Mesothelial cell of epicardium (in vitro differentiated cells): ENCODE measurements at places on chromosomes 5 and 9.
A peak's percentile ranks its signal among the peaks of the same experiment; 100 is the strongest.

GRCh38 chr5:75622564-75622963 lies 11.3 kb downstream of the ANKDD1B start:
- DNase-seq: no peak

DNA sequence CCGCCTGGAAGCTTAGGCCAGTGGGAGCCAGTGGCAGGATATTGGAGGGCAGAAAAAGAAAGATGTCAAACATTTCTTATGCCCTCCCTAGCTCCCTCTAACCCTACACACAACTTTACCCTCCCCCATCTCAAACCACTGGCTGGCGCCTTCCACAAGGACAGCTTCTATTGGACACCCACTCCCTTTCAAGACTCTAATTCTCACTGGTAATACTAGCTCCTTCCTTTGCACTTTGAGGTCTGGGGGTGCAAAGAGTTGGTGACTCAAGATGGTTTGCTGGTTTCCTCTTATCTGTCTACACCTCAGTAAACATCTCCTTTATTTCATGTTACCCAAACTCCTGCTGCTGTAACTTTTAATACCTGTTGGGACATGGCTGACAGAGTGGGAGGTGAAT lies 11.6 kb upstream of the ITGA1 start:
- DNase-seq: no peak

- DNase-seq: no peak
Measured at GRCh38 chr5:10474521-10475075, 32.9 kb downstream of the ROPN1L start.

- no peak for DNase-seq
Measured at GRCh38 chr9:28741459-28741858, 1168.2 kb upstream of the C9orf72 start.

- DNase-seq: no peak
Measured at GRCh38 chr5:92552206-92553160, 1028.5 kb downstream of the NR2F1-AS1 start.

- DNase-seq: no peak
Measured at GRCh38 chr9:106287731-106288130, 575.2 kb upstream of the ZNF462 start.

DNA sequence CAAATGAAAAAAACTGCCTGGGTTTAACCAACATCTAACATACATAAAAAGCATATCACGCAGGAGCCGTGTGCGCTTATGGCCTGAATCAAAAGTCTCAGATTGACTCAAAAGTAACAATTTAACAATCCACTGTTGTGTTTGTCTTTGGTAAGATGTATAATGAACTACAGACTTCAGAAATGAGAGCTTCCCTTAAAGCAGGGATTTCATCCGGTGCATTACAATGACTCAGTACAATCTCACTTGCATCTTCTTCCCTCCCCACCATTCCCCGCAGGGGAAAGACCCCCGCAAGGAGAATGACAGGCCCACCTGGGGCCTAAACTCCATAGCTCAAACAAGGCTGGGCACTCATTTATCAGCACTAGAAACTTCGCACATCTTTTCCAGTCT lies 1.4 kb downstream of the ZFR start:
- DNase-seq: no peak

- no peak for DNase-seq
Measured at GRCh38 chr9:136974817-136975535, 2.3 kb upstream of the PTGDS start.

DNA sequence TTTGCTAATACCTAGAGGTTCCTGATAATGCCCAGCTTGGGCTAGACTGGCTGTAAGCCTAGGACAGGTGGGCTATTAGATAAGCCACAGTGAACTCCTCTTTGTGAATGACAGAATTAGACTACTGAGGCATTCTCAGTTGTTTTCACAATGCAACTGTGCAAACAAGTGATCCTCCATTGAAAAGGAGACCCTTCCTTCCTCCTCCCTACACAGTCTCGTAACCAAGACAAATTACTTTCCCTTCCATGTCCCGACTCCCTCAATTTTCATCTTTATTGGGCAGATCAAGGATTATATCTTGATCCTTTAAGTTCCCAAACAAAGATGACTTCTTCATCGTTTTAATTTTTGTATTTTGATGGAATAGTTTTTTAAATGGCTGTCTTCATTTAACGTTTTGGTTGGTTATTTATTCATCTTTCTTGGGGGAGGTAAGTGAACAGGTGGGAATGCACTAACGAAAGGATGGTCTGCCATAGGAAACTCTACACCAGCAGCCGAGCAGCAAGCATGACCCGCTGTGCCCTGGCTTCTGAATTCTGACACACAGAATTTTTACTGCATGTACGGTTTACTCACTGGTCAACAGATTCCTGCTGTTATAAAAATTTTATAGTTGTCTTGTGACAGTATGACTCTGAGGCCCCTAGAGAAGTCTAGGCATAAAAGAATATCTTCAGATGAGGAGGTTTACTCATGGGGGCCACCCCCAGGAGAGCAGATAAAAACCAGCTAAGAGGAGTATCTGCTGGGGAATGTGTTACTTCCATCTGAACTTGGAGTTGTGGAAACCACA lies 137.5 kb upstream of the TUT7 start:
- DNase-seq: no peak

GRCh38 chr9:75063556-75064305 lies 24.2 kb downstream of the NMRK1 start:
- DNase-seq: no peak

- no peak for DNase-seq
Measured at GRCh38 chr5:58048185-58048925, 411.5 kb downstream of the PLK2 start.

DNA sequence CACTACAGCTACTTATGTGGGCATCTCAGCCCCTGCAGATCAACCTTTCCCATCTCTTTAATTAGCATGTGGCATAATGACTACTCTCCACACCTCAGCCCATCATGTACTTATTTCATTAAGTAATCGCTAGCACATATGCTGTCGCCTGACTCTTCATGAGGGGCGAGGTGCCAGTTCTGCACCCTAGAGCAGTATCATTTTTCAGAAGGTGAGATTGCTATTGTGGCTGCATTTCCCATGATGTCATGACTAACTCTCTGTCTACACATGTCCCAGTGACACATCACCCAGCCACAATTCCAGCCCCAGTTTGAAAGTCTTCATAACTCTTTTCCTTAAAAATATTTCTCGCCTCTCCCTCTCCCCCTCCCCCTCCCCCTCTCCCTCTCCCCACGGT lies 7.6 kb upstream of the F2RL1 start:
- no peak for DNase-seq

DNA sequence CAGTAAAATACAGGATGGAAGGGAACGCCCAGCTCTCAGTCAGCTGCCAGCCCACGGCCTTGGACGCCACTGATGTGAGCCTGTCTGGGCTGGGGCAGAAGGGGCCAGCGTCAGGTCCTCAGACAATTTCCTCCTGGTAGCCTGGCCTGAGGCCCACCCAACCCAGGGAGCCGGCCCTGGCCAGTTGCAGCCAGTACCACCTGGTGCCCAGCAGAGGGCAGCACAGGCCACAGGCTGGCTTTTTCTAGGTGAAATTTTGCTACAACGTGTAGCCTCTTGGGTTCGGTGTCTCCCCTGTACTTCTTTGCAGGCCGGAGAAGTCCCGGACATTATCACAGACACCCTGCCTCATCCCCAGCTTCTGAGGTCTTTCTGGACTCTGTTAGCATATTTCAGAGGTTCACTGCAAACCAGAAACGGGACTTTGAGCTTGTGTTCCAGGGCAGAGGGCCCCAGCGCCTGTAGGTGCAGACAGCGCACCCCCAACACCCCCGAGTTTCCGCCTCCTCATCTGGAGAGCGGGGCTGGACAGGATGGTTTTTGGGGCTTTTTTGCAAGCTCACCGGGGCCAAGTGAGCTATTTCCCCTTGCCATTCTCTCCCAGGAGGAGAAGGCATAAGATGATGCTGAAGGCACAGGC lies 45.9 kb upstream of the KCNMB1 start:
- DNase-seq: peak; percentile 81

- no peak for DNase-seq
Measured at GRCh38 chr5:44535621-44536020, 146.4 kb upstream of the FGF10 start.

DNA sequence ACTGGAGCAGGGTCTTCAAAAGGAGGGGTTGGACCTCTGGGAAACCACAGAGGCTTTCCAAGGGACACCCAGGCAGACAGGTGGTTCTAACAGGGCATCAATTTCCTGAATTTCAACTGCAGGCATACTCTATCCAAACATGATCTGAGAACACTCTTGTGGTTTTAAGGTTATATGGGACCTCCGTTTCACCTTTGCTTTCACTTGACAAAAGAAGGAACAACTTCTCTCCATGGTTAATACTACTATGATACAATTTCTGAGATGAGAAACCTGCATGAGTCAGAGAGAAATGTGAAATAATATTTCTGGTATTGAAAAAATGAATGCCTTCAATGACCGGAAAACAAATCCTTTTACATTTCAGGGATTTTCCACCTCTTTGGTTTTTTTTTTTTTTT lies 28.0 kb upstream of the ERAP1 start:
- DNase-seq: no peak

GRCh38 chr9:5628183-5628529 lies 751 bp upstream of the RIC1 start:
- no peak for DNase-seq

- no peak for DNase-seq
Measured at GRCh38 chr9:89352874-89353649, 34.8 kb downstream of the SECISBP2 start.
